ENCODE measurements at places on chromosomes 12 and 14.

GRCh38 chr12:52360663-52361271 is 6.5 kb downstream of the KRT85 start:
- no peak for DNase-seq

DNA sequence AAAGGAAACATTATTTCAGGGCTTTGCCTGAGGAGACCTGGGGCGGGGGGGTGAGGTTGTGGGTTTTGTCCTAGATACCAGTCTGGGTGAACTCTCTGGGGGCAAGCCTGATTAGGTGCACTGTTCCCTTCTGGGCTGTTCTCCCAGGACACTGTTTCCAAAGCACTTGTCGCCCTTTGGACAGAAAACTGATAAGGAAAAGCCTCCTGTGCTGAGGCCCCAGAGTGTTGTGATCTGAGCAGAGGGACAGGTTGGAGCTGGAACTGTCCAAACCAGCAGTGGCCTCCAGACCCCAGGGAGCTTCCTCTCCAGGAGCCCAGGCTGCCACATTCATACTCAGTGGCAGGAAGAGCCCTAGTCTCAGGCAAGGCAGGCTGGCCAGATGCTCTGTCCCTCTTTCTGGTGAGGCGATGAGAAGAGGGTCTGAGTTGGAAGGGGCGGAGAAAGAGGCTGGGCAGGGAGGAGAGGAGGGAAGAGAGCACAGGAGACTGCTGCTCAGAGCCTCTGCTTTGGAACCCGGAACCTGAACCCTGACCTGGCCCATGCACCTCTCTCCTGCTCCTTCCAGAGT is 1.9 kb downstream of the GALNT16 start:
- no peak for DNase-seq

DNA sequence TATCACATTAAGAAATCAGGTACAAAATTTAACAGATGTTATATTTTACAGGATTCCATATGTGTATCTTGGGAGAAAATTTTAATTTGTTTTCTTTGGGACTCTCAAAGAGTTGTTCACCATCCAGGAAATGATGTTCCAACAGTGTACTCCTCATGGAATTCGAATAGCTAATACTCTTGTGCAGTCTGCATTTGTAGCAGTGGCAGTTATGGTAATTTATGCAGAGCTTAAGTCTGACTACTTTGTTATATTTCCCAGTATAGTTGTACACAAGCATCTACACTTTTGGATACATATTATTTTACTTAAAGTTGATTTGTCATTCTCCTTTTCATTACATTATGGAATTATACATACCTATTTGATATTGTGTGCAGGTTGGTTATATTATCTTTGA is 436.7 kb upstream of the FBXO33 start:
- DNase-seq: no peak

DNA sequence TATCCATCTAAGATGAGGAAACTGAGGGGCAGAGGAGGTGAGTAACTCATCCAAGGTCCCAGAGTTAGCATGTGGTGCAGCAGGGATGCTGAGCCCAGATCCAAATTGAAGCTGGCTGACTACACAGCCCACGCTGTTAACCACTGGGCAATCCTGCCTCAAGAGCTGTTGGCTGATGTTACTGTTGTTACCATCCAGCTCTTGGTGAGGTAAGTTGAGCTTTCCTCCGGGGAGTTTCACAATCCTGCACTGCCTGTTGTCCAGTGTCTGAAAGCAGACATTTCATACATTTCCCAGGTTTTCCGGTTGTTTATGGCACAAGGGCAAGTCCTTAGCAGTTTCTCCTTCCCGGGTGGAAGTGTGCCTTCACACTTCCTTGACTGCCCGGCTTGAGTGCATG is 14.5 kb downstream of the CYP46A1 start:
- no peak for DNase-seq

DNA sequence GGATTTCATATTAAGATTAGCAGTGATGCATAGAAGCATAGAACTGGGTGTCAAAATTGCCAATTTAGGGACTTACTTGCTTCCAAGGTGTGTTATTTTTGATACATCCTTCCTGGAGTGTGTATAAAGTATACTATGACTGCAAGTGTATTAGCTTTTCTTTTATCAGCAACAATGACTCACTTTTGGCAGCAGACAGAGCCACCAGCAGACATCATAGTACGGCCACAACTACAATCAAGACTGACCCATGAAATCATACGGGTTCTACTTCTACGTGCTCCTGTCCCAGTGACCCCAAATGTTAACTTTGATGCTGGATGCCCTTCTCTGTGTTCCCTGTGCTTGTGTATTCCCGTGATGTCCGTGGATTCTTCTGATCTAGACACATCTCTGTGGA is 443.9 kb downstream of the TMEM132D start:
- no peak for DNase-seq

DNA sequence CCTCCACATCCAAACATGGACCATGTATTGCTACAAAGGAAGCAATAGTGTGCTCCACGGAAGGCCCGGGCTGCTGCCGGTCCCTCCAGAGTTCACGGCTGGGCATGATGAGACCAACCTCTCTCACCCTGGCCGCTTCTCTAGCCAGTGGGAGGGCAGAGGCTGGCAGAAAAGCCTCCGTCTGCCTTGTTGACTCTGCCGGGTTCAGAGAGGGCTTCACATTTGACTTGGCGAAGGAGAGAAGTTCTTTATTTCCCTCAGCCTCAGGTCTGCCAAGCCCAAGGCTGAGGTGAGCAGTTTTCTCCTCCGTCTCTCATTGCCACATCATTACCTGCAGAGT is 230.0 kb downstream of the ZFP36L1 start:
- no peak for DNase-seq

- no peak for DNase-seq
Measured at GRCh38 chr12:48903982-48904411, 21.3 kb downstream of the FKBP11 start.

GRCh38 chr12:122080149-122081082 is 1.9 kb downstream of the MLXIP start:
- no peak for DNase-seq

- DNase-seq: no peak
Measured at GRCh38 chr12:42705863-42706262, 116.3 kb upstream of the PRICKLE1 start.

GRCh38 chr12:34402228-34402898 is 380.1 kb downstream of the ALG10 start:
- DNase-seq: no peak
